RWPE1 (cell line): ENCODE measurements at places on chromosomes 7 and 10.
A peak's percentile ranks its signal among the peaks of the same experiment; 100 is the strongest.

GRCh38 chr7:127678947-127679346, 27.0 kb downstream of the SND1 start:
- no peak for DNase-seq

DNA sequence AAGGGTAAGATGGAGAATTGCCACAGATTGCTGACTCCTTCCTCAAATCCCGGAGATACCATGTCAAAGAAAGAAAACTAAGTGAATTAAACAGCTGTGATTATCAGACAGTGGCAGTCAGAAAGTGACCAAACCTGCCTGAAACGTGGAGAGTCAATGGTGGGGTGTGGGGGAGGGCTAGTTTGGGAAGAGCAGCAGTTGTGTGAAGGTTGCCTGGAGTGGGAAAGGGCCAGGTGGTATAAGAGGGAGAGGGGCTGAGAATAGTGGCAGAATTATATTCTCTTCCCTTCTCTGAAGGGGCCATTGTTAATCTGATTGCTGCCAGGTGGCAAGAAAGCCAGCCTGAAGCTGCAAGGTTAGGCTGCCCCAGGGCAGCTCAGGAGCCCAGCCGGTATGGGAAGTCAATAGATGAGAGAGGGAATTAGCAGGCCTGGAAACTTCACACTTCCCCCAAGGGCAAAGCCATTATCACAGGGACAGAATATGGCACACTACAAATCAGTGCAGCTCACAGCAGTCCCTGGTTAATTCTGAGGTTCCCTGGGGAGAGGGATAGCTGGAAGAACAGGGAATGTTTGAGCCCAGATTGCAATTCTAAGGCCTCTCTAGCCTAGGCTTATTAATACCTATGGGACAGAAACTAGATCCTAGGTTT, 83.9 kb upstream of the ITGB1 start:
- DNase-seq, result no peak

- DNase-seq, result no peak
These were observed 390.3 kb downstream of the KCNMA1 start for GRCh38 chr10:77247031-77247990.

DNA sequence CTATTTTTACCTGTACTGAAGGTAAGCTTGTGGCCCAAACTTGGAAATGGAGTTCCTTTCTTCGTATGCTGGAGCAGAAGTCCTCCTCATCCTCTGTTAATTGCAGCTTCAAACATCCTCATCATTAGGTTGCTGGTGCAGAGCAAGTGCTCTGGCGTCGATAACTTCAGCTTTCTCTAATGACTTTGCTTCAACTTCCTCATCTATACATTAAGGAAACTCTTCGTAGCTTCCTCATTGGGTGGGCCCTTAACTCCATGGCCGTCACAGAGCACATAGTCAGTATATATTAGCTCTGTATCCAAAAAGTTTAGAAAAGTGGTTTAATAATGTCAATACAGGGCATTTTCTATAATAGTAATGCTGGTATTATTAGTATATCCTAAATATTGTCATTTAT, 447.7 kb downstream of the SUGCT start:
- no peak for DNase-seq

- DNase-seq, result peak; percentile 50
These were observed 112.6 kb upstream of the PPIF start for GRCh38 chr10:79234391-79235315.

DNA sequence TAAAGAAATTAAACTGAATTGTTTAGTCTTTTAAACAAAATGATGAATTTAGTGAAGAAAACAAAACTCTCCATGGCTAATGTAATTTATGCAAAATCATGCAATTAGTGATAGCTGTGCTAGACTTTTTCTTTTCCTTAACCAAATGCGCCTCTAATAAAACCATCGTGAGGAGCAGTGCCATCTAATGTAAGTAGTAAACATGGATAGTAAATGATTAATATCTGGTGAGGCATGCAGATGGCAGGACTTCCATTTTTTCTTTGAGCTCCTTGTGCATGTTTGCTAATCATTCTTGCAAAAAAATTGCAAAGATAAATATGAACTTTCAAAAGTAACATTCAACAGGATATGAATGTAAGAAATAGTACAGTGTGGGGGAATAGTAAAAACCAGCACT, 2.3 kb downstream of the INSYN2A start:
- DNase-seq, result no peak

DNA sequence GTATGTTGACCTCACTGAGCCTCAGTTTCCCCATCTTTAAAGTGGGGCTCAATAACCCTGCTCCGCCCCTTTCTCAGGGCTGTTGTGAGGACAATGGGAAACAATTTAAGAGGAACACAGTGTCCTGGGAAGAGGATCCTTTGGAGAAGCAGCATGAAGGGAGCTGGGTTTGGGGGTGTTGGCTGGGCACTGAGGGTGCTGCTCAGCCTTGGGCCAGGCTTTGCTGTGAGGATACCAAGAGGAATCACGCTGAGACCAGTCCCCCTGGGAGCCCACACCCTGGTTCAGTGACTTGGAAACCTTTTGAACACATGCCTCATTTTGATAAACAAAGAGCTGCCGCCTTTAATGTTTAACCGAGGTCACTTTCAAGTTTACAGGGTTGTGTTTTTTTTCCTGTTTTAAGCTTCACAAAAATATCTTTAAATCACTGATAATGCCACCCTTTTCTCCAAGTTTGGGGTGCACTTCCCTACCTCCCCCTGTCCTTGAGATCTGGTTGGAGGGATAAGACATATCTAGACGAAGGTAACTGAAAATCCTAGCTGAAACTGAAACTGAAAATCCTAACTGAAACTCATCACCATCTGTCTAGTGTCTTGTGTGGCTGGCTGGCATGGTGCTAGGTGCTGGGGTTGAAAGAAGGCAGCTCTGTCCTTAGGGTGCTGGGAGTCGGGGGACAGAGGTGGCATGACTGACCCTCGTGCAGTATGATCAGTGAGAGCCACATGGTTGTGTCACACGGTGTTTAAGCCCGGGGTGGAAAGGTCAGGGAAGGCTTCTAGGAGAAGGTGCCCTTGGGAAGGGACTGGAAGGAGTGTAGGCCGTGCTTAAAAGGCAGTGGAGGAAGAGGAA, 27.7 kb downstream of the ZNF775 start:
- DNase-seq, result no peak

GRCh38 chr7:8255680-8256655, 6.0 kb downstream of the ICA1 start:
- no peak for DNase-seq

DNA sequence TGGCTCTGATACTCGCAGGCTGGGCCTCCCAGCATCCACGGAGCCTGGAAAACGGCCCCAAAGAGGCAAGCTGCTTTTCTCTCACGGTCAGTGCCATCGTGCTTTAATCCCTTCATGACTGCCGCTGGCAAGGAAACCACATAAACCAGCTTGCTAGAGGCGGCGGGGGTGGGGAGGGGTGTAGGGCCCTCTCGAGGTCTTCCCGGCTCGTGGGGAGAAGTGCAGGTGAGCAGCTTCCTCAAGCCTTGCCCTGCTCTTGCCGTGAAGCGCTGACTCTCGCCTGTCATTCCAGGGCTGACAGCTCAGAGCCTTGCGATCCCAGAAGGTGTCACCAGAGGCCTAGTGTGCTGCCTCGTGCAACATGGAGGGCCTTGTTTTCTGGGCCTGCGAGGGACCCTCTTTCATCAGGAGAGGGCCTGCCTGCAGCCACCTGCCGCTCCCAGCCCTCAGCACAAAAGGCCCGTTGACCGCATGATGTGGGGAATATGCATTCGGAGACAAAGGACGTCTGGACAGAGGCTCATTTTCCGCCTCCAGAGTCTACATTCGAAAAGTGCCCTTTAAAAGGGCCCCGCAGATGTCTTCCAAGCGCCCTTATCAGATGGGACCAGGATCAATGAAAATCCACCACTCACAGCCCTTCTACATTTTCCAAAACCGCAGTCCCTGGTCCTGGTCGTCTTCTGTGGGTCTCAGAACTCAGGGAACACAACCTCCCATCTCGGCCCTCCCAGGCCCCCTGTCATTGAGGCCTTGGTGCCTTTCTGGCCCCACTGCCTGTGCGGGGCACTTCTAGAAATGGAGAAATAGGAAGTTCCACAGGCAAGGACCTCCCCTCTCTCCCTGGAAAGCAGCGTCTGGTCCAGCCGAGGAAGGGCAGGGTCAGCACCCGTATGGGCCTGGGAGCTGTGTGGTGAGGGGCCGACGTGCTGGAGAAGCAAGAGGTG, 58.7 kb downstream of the ZRANB1 start:
- DNase-seq, result no peak

DNA sequence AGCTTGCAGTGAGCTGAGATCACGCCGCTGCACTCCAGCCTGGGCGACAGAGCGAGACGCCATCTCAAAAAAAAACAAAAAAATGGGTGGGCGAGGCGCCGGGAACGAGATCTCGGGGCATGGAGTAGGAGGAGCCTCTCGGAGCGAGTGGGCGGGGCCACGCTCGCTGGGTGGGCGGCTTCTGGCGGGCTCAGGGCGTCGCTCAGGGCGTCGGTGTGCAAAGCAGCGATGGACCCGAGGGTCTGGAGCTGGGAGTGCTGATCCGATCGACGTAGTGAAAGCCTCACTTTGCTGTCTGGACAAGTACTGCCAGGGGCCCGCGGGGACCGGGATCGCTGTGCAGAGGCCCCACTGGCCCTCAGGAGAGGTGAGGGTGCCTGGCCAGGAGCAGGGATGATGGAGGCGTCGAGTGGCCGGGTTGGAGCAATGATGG, 22.6 kb upstream of the AMZ1 start:
- DNase-seq, result no peak

DNA sequence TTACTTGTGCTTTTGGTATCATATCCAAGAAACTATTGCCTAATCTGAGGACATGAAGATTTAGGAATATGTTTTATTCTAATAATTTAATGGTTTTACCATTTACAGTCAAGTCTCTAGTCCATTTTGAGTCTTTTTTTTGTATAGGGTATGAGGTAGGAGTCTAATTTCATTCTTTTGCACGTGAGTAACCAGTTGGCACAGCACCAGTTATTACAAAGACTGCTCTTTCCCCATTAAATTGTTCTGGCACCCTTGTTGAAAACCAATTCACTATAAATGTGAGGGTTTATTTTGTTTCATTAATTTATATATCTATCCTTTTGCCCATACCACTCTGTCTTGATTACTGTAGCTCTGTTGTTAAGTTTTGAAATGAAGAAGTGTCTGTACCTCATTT, 381.6 kb downstream of the SUGCT start:
- no peak for DNase-seq

DNA sequence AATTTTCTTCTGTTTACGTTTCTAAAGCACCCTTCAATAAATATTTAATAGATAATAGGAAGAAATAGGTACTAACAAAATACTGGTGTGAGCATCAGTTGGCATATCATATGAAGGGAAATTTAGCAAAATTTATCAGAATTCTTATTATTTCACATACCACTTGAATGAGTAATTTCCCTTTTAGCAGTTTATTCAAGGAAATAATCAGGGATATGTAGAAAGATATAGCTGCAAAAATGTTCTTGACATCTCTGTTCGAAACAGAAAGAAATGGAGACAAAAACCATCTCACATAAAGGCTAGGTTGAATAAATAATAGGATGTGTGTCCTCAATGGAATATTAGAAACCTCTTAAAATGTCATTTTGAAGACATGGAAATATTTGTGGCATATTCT, 35.8 kb upstream of the PIP4K2A start:
- DNase-seq, result no peak

DNA sequence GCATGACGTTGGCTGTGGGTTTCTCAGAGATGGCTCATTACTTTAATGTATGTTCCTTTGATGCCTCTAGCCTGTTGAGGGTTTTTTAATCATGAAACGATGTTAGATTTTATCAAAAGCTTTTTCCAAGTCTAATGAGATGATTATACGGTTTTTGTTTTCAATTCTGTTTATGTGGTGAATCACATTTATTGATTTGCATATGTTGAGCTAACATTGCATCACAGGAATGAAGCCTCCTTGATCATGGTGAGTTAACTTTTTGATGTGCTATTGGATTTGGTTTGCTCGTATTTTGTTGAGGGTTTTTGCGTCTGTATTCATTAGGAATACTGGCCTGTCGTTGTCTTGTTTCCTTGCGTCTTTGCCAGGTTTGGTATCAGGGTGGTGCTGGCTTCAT, 52.3 kb upstream of the PTPN12 start:
- DNase-seq, result no peak

GRCh38 chr10:117554241-117554814, 11.8 kb downstream of the EMX2 start:
- no peak for DNase-seq

- DNase-seq, result no peak
These were observed 12.1 kb downstream of the BMPR1A start for GRCh38 chr10:86768412-86769062.

GRCh38 chr10:66799474-66799873, 126.4 kb upstream of the LRRTM3 start:
- DNase-seq, result no peak

GRCh38 chr7:155939350-155939749, 127.1 kb upstream of the SHH start:
- no peak for DNase-seq

DNA sequence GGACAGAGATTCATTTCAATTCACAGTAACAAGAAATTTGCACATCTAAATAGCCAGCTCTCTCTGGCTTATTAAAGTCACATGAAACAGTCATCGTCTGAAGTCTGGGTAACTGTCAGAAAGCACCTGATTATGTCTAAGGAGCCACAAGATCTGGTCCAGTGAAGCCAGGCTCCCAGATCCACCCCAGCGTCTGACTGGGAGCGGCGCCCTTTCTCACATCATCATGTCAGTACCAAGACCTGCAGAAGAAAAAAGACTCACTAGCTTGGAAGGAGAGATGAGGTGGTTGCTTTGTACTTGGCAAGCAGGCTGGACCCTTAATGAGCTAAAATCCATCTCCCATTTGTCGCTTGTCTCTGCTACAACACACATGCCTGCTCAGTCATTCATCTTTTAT, 58.4 kb downstream of the VOPP1 start:
- DNase-seq, result no peak

DNA sequence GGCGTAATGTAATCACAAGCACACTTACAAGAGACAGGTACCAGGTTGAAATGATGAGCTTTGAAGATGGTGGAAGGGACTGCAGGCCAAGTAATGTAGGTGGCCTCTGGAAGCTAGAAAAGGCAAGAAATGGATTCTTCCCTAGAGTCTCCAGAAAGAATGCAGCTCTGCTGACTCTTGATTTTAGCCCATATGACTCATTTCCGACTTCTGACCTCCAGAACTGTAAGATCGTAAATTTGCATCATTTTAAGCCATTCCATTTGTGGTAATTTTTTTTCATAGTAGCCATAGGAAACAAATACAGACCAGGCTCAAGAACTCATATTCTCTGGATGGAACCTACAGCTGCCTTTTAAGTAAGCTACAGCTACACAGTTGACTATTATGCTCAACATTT, 315.5 kb downstream of the MAGI2 start:
- no peak for DNase-seq

DNA sequence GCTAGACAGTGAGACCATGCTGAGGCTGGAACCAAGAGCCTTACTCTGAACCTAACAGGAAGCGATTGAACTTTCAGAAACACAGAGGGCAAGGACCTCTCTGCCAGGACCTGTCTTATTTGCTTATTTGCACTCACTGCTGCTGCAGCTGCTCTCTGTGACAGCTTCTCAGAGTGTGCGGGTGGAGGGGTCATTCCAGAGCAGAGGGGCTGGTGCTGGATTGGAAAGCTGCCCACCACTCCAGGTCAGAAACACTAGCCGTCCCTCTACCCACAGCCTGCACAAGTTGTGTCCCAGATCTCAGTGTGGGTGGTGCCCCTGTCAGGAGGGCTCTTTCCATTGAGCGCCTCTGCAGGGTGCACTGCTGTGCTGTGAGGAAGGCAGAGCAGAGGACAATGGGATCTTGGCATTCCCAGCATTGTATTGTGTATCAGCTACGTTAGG, 126.2 kb downstream of the CCNY start:
- DNase-seq, result no peak

GRCh38 chr10:29438271-29438670, 149.4 kb downstream of the LYZL1 start:
- no peak for DNase-seq

GRCh38 chr10:21954132-21954531, 49.4 kb downstream of the DNAJC1 start:
- DNase-seq, result no peak
